RWPE1 (cell line): ENCODE measurements at places on chromosomes 2 and 18.

GRCh38 chr2:223294756-223295155, 242.8 kb downstream of the KCNE4 start:
- no peak for DNase-seq

DNA sequence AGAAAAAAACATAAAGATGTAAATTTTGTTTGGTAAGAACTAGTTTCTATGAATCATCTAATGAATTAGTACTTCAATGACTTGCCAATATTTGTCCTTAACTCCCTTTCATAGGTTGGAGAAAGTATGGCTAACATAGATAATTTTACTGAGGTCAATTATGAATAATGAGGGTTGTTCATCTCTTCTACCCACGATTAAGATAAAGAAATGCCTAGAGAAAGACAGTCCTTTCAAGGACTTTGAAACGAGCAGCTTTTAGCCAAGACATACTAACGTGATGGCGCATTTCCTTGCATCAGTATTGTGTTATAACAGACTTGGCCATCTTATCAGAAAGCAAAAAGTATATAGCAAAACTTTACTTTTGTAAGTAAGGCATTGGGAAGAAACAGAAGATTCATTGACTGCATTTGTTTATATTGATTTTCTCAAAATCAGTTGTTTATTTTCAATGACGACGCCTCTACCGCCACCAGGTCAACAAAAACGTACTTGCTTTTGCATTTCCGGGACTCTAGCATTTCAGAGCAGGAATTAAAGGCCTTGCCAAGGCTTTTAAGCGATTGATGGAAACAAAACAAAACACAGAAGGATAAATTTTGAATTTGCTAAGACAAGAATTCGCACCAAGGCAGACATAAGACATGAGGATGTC, 961 bp downstream of the RBM43 start:
- no peak for DNase-seq

- no peak for DNase-seq
These were observed 90.1 kb downstream of the NFATC1 start for GRCh38 chr18:79485788-79486355.

DNA sequence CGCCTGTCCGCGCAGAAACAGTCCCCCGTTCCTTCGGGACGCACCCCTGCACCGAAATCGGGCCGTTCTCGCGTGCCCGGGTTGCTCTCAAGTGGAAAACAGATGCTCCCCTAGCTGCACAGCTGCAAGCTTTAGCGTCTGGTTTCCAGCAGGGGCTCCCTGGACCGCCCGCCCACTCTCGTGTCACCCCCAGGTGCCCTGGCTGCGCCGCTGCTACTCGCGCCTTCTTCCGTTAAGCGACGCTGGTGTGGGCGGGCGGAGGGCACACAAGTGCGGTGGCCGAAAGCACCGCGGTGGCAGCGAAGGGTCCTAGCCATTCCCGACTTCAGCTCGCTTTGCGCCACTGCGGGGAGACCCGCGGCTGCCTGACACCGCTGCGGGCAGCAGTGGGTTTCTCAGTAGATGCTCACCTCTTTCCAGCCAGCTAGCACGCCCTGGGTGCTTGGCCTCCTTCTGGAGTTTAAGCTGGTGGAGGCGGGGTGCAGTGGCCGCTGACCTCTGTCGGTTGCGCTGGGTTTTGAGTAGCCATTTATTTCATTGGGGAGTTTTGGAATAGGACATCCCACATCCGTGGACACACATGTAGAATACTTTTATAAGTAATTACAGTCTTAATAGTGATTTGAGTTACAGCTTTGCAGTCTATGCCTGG, 806 bp downstream of the ZNF407 start:
- peak; percentile 18 for DNase-seq

- DNase-seq, result peak; percentile 93
These were observed at the start of gene ENOSF1 for GRCh38 chr18:712401-713134. Gene ENOSF1, minus strand, starts transcription at chr18:712630. Its CDS starts 43 bp downstream, at chr18:712587.

DNA sequence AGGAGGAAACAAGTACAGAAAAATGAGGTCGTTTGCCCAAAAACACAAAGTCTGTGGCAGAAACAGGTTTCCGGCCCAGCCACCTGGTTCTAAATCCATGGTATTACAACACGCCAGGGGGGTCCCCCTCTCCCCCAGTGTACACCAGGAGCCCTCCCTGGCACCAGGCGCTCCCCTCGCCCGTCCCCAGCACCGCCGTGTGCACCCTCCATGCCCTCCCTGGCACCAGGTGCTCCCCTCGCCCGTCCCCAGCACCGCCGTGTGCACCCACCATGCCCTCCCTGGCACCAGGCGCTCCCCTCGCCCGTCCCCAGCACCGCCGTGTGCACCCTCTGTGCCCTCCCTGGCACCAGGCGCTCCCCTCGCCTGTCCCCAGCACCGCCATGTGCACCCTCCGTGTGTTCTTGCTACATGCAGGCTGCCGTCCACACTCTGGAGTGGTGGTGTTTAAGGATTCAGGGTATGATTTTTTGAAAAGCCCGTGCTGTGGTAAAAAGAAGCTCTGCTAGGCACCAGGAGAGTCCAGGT, 59.8 kb upstream of the NFATC1 start:
- DNase-seq, result no peak

- no peak for DNase-seq
These were observed 411.6 kb upstream of the NRP2 start for GRCh38 chr2:205270689-205271088.

DNA sequence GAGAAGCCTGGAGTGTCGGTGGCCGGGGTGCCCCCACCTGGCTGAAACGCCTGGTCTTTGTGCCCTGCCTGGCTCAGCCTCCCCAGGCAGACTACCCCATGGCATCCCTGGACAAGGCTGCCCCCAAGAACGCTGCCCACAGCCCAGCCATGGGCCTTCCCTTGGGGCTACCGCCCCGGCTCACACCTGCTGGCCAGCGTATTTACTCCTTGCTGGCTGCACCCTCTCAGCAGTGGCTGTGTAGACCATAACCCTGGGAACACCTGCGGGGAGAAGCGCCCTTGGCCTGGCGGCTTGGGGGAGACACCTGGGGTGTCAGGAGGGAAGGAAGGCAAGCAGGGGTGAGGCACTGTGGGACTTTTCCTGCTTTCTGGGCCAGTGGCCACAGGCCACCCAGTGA, 17.3 kb downstream of the CAPN10 start:
- DNase-seq, result no peak

GRCh38 chr2:29057006-29057405, 17.3 kb downstream of the PCARE start:
- no peak for DNase-seq

DNA sequence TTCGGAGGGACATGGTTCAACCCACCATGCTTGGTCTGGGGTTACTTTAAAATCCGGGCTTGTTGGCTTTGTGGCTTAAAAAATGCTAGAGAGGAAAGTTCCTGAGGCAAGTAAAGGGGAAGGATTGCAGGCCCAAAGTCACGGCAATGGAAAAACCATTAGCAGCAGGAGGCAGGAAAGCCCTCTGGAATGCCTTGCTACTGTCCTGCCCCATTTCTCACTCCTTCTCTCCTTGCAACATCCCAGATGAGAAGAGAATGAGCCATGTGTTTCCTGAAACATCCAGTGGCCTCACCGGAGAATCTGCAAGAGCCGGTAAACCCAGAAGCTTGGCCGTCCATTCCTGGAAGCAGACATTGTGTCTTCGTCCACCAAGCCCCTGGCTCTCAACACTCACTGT, 97.4 kb upstream of the LCLAT1 start:
- no peak for DNase-seq

DNA sequence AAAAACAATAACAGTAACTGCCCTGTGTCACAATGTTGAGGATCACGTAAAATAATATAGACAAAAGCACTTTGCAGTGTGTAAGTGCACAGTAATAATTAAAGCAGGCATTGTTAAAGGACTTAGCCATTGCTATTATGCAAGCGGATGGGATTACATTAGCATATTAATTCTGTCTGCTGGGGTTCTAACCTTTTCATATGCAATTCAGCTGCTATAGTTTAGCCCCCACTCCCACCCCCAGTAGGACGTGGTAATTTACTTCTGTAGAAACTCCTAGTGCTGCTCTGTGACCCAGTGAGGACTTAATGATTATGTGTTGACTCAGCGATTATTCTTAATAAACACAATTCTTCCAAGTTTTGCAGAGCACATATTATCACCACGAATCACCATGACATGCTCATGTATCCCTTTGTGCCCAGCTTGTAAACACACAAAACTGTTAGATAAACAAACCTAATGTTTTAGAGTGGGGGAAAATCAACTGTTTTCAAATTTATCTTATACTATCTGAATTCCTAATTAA, 5.1 kb upstream of the ADAM23 start:
- no peak for DNase-seq

DNA sequence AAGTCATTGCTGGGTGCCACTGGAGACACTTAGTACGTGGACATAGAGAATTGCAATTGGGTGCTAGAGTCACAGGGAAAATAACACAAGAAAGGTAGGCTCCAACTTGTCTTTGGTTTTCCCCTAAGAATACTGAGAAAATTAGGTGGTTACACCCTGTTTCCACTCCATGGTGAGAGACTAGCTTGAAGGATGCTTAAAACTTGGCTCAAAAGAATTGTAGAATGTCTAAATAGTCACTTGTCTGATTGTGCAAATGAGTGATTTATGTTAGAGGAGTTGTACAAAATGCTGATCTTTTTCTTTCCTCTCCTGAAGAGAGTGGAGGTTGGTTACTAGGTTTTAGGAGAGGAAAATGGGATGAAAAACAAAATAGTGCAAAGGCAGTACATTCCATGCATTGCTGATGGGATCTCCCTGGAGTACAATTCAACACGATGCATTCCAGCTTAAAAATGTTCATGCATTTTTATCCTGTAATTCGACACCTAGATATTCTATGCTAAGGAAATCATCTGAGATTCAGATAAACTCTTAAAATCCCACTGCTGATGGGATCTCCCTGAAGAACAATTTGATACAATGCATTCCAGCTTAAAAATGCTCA, 2.2 kb upstream of the SERPINB12 start:
- no peak for DNase-seq
